ENCODE measurements at places on chromosomes 5 and 9.
A peak's percentile ranks its signal among the peaks of the same experiment; 100 is the strongest.

DNA sequence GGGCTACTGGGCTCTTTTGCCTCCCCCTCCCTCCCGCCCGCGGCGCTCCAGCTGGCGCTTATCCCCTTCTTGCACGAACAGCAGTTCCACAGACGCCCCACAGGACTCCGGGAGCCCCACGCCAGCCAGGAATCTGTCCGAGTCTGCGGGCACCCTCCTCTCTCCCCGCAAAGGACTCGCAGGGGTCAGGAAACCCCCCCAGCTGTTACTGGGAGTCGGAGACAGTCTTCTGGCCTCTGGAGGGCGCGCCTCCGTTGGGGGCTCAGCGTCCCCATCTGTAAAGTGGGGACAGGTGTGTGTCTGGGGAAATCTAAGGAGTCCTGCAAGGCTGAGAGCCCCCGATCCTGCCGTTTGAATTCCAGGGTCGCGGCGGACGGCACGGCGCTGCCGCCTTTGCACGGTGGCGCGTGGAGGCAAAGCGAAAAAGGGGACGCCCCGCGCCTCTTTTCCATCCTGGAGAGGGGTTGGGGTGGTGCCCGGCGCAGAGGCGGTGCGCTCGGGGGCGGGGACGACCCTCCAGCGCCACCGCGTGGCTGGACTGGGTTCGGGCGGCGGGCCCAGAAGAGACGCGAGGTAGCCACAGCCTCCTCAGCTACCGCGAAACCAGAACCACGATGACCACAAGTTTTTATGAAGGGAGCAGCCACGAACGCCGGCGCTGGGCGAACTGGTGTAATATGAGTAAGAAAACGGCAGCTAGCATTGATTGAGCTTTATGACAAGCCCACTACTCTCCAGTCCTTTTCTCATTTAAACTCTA, 2.8 kb upstream of the CCIN start:
- peak; percentile 74 for DNase-seq
- H3K36me3 ChIP-seq, result no peaks in the 10 kb centered on the region
- H3K4me1 ChIP-seq, result peaks cover 11% of the 10 kb centered on the region
- H3K27me3 ChIP-seq, result no peaks in the 10 kb centered on the region

GRCh38 chr9:136847088-136847825, 2.0 kb upstream of the PHPT1 start:
- peaks cover 24% of the 10 kb centered on the region for H3K36me3 ChIP-seq
- H3K27me3 ChIP-seq, result peaks cover 15% of the 10 kb centered on the region
- H3K27ac ChIP-seq, result peak overlapping the region; percentile 67
- peaks cover 13% of the 10 kb centered on the region for H3K4me1 ChIP-seq
- peak; percentile 70 for DNase-seq
- H3K4me3 ChIP-seq, result peak overlapping the region; percentile 96

- no peak for DNase-seq
- H3K4me1 ChIP-seq, result no peaks in the 10 kb centered on the region
- no peak overlapping the region for H3K27ac ChIP-seq
- no peak overlapping the region for H3K4me3 ChIP-seq
- H3K36me3 ChIP-seq, result peaks cover 6% of the 10 kb centered on the region
These were observed 75.9 kb downstream of the KDM4C start for GRCh38 chr9:6833518-6834192.

GRCh38 chr9:121592265-121592664, 59.2 kb upstream of the DAB2IP start:
- peaks cover 65% of the 10 kb centered on the region for H3K27me3 ChIP-seq
- no peak overlapping the region for H3K4me3 ChIP-seq
- no peak for DNase-seq
- H3K4me1 ChIP-seq, result no peaks in the 10 kb centered on the region
- no peak overlapping the region for H3K27ac ChIP-seq

DNA sequence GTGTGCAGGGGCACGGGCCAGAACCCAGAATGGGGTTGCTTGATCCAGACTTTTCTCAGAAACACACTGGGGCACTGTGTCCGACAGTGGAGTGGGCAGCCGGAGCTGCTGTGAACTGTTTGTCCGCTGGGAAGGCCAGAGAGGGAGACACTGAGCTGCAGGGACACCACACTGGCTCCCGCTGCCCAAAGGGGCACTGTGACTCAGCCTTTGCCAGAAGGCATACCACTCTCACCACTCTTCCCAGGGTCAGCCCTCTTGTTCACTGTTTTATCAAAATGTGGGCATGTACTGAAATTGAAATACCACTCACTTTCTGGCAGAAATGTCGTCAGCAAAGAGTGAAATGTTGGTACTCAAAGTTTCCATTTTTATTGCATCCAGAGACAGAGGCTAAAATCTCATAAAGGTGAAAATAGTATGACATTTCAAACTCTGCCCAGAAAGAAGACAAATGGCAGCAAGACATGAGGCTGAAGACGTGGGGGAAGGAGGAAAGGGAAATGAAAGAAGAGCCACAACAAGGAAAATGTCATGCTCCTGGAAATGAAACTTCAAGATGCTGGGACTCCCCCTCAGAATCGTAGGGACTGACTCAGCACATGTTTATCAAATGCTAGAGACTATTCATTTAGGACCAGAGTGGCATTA, 4.5 kb upstream of the IL7R start:
- no peaks in the 10 kb centered on the region for H3K36me3 ChIP-seq
- no peaks in the 10 kb centered on the region for H3K27me3 ChIP-seq
